ENCODE measurements at places on chromosomes 1 and 21.
A peak's percentile ranks its signal among the peaks of the same experiment; 100 is the strongest.

DNA sequence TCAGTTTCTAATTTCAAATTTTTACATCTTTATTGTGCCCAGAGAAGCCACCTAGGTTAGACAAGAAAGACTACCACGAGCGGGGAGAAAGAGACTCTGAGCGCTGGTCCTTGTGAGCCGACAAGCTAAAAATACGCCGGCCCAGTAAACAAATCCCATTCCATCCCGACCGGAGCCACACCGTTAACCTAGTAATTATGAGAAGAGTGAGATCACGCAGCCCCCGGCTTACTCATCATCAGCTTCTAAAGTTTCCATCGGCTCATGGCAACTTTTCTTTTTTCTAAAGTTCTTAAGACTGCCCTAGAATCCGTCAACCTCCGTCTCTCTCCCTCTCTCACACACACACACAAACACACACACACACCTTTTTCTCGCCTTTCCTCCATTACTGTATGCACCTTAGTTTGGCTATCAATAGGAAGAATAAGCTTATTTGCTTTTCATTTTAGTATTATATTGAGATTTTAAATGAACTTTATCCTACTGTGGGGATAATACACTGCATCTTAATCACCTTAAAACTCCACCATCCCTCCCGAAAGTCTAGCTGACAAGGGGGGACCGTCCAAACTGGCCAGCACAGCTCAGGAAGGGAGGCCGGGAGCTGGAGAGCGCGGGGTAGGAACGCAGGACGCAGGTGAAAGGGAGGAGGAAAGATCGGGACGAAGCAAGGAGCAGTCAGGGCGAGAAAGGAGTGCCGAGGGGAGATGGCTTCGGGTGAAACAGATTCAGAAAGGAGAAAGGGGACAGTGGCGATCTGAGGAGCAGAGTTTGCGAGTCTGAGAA lies 728 bp downstream of the OTUD7B start:
- DNase-seq, result peak; percentile 63

DNA sequence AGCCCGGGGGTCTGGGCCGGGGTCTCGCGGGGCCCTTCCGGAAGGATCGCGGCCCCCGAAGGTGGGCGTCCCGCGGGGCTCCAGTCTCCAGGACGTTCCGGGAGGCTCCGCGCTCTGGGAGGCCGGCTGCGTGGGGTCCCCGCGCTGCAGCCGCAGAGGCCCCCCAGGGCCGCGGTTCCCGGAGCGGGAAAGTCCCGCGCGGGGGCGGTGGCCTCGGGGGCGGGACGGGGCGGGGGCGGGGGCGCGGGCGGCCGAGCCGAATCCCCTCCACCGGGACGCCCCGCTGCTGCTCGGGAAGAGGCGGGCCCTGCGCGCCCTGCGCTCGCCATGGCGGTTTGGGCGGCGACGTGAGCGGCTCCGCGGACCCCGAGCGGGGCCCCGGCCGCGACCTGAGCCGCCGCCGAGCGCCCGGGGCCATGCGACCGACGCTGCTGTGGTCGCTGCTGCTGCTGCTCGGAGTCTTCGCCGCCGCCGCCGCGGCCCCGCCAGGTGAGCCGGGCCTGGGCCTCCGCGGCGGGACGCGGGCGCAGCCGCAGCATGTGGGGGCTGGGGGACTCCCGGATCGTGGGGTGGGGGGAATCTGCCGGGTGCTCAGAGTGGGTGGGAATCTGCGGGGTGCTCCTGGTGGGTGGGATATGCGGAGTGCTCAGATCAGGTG lies at the start of gene IFNGR2:
Gene IFNGR2 (plus strand): TSS at position 286 of the 658 bp plus-strand sequence. CDS start 131 bp downstream, at position 417.
- no peak for DNase-seq

- no peak for DNase-seq
These were observed 69.1 kb downstream of the HSF2BP start for GRCh38 chr21:43590194-43590593.

GRCh38 chr1:151574575-151575529 lies 34.7 kb downstream of the TUFT1 start:
- peak; percentile 5 for DNase-seq

GRCh38 chr21:42495027-42495426 lies 997 bp downstream of the RSPH1 start:
- no peak for DNase-seq

GRCh38 chr1:44808938-44809917 lies 905 bp downstream of the BTBD19 start:
- DNase-seq, result peak; percentile 91

DNA sequence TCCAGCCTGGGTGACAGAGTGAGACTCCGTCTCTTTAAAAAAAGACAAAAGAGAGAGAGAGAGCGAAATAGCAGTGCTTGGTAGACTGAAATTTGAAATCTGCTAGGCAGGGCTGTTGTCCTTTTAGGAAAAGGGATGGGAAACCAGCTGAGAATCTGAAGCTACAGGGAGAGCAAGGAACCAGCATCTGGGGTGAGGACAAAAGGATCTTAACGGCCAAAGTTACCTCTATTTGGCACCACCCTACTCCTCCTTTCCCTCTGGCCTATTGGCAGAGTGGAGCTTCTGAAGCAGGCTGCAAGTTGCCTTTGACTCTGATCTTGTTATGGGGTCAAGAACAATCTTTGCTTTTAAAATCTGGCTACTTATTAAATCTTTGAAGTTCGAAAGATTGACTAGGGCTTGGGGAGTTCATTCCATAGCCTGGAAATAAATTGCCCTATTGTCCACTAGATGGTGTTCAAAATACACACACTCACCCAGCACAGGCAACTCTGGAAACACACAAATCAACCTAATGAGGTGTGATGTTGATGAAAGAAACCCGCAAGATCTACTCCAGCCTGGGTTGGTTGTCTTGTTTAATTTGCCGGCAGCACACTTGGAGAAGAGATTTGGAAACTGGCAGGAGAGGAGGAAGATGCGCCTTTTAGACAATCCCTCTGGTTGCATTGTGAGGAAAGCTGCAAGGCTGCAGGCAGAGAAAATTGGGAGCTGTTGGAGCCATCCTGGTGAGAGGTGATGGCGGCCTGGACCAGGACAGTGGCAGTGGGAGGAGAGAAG lies 16.5 kb upstream of the PARP1 start:
- DNase-seq, result no peak

Measured in stimulated activated CD8-positive, alpha-beta memory T cell treated with anti-CD3 and anti-CD28 coated beads, Interleukin-7, amount 100 ng/mL, for 48 hours (primary cell).